Ovary (tissue), 10 donors: ENCODE measurements at places on chromosomes 2 and 18. TPM values are rescaled to one million over a fixed set of nuclear protein-coding genes. Genes with fewer than 3 reads are reported as not detected.

GRCh38 chr2:135650721-135651120 lies 90.9 kb upstream of the UBXN4 start:
- H3K36me3 ChIP-seq, result no peaks in the 10 kb centered on the region
- no peaks in the 10 kb centered on the region for H3K27me3 ChIP-seq
- H3K4me3 ChIP-seq, result no peak overlapping the region

GRCh38 chr2:216478151-216478550 lies 20.5 kb upstream of the RPL37A start:
- H3K27me3 ChIP-seq, result no peaks in the 10 kb centered on the region
- DNase-seq, result no peak
- H3K27ac ChIP-seq, result no peak overlapping the region

GRCh38 chr2:234577191-234577590 lies 80.3 kb upstream of the ARL4C start:
- no peaks in the 10 kb centered on the region for H3K27me3 ChIP-seq
- no peak overlapping the region for H3K4me3 ChIP-seq
- DNase-seq, result no peak
- H3K36me3 ChIP-seq, result no peaks in the 10 kb centered on the region
- no peak overlapping the region for H3K27ac ChIP-seq

The CNDP1 gene
- not detected for total RNA-seq

GRCh38 chr18:23114171-23114881 lies 21.0 kb upstream of the CABLES1 start:
- no peak overlapping the region for H3K27ac ChIP-seq
- no peaks in the 10 kb centered on the region for H3K36me3 ChIP-seq
- H3K27me3 ChIP-seq, result no peaks in the 10 kb centered on the region
- no peak overlapping the region for H3K4me3 ChIP-seq
- no peak for DNase-seq

DNA sequence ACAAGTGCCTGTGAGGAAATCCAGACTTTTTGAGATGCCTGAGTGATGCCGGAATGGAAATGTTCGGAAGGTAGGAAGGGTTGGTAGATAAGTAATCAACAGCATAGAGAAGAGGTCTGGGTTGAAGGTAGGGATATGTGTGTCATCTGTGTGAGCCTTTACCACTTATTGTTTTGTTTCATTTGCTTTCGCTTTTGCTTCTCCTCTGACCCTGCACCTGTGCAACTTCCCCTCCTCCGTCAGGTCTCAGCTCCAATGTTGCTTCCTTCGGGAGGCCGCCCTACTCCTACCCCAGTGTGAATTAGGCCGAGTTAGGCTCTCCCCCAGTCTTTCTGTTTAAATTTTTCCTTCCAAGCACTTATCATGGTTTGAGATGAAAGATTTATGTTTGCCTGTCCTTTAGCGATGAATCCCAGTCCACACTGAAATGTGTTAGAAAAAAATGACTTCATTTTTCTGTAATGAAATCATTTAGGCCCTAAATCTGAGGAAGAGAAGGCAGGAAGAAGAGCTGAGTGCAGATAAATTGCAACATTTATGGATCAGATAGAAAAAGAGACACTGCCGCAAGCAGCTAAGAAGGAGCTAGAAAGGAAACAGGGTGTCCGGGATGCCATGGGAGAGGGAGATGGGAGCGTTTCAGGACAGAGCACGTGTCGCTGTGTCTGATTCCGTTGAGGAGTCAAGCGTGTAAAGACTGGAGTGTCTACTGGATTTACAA lies 139.6 kb upstream of the PELI1 start:
- no peak for DNase-seq
- no peaks in the 10 kb centered on the region for H3K27me3 ChIP-seq
- no peak overlapping the region for H3K27ac ChIP-seq
- H3K4me3 ChIP-seq, result peak overlapping the region; percentile 14
- H3K4me1 ChIP-seq, result peaks cover 9% of the 10 kb centered on the region
- no peaks in the 10 kb centered on the region for H3K36me3 ChIP-seq

The RNU2-63P gene
- not detected for total RNA-seq

GRCh38 chr2:232485348-232485756 lies 2.3 kb downstream of the ECEL1 start:
- peak overlapping the region; percentile 7 for H3K4me3 ChIP-seq
- H3K27ac ChIP-seq, result no peak overlapping the region
- H3K4me1 ChIP-seq, result no peaks in the 10 kb centered on the region
- no peaks in the 10 kb centered on the region for H3K36me3 ChIP-seq
- peak; percentile 27 for DNase-seq
- no peaks in the 10 kb centered on the region for H3K27me3 ChIP-seq

DNA sequence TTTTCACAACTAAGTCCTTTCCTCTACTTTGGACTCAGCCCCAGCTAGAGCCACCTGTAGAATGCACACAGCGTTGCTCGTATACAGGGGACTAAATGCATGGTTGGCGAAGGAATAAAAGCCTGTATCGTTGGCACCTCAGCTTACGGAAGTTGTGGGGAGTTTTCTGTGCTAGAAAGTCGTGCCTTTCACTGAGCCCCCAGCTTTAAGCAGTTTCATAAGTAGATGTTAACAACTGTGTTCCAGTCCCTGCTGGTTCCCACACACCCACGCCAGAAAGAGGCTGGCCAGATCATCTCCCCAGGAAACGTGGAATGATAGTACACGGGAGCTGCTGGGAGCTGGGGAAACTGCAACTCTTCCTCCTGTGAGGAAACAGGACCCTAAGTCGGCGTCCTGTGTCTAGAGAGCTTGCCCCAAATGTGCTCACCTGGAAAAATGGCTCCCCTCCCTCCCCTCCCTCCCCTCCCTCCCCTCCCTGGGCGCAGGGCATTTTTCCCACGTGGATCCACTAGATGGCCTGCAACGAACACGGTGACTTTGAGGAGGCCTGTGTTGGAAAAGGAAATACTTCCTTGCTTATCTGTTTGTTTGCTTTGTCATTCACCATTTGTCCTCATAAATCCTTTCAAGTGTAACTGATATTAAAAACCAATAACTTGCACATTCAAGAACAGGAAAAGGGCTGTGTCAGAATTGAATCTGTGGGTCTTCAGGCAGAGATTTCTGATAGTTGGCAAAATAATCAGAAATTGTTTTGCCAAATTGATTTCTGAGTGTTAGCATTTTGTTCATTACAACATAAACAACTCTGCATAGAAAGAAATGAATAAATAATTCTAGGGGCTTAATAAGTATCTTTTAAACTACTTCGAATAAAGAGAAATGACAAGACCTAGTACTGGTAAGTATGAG lies 43.9 kb upstream of the RFX8 start:
- peak overlapping the region; percentile 55 for H3K27ac ChIP-seq
- no peaks in the 10 kb centered on the region for H3K36me3 ChIP-seq
- DNase-seq, result peak; percentile 42
- H3K4me1 ChIP-seq, result peaks cover 3% of the 10 kb centered on the region
- H3K27me3 ChIP-seq, result no peaks in the 10 kb centered on the region
- H3K4me3 ChIP-seq, result no peak overlapping the region
